NCI-H748 treated with DMSO at 0.1 percent for 48 hours (cell line): ENCODE measurements at places on chromosomes 1 and 21.

DNA sequence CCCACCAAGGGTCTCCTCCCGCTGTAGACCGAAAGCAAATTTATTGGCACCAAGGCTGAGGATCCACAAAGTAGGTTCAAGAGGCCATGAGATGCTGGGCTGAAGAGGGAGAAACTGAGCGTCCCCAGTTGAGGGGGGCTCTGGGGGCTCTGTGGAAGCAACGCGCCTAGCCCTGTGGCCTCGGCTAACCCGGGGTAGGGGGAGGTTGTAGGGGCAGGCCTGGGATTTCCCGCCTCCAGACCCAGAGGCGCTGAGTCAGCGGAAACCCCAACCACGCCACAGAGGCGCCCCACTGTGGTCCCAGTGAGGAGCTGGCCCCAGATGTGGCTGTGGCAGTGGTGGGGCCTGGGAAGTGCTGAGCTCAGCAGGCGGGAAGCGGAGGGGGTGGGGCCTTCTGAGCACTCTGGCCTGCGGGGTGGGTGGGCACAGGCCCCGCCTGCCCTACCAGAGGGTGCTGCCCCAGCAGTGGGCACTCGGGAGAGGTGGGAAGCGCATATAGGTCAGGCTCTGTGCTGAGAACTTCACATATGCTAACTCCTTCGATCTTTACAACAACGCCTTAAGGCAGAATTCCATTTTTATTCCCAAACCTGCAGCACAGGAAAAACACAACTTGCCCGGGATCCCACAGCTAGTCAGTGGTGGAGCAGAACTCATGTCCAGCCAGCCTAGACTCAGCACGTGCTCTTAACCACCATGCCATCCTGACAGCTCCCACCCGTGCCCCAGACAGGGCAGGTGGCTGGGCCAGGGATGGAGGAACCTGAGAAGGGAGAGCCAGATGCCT, 1.5 kb upstream of the COL16A1 start:
- no peak for DNase-seq

DNA sequence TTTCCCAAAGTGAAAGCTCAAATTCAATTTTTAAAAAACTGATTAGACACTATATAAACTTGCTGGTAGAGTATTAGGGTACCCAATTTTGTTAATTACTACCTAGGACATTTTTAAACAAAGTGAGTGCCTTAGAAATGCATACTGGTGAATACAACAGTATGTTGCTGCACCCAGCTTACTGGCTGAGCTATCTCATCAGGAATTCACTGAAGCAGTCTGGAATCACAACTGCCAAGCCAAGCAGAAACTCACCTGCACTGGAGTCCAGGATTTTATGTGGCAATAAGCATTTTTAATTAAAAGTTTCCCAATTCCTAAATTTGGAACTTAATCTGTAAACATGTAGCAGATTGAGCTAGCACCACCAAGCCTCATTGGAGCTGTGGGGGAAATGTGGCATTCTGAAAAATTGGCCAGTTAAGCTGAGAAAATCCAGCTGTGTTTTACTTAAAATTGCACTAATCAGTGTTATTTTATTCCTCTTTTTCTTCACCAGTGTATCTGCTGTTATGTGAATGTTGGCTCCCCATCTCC, 61.8 kb downstream of the CLEC20A start:
- DNase-seq: no peak

DNA sequence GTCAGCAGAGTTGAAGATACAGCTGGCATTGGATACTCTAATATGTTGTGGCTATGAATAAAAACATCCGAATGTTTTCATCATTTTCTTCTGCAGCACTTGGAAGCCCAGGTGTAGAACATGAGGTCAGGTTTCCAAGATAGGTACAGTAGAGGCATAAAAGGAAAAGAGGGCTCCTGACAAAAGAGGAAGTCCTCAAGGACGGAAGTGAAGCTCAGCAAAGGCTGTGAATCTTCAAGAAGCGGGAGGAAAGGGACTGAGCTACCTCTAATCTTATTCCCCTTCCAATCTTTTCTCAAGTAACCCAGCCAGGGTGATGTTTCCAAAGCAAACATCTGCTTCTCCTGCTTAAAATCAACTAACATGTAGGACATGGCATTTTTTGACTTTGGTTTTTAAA, 4.4 kb upstream of the PIK3C2B start:
- no peak for DNase-seq

GRCh38 chr1:40903106-40903505, 40.9 kb upstream of the CITED4 start:
- DNase-seq: no peak

DNA sequence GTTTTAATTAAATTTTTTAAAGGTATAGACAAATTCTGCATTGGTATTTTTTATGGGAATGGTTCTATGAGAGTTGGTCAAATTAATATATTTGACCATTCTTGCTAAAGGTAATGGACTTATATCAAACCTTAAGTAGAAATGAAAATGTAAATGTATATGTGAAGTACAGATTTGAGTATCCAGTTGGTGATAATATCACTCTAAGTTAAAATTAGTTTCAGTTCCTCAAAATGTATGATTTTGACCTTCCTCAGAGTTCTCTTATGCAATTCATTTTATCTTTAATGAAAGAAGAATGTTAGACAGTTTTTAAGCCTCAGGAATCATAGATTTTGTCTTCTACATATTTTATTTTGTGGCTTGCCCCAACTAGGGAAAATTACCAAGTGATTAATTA, 1291.5 kb upstream of the B3GALT2 start:
- DNase-seq: no peak

DNA sequence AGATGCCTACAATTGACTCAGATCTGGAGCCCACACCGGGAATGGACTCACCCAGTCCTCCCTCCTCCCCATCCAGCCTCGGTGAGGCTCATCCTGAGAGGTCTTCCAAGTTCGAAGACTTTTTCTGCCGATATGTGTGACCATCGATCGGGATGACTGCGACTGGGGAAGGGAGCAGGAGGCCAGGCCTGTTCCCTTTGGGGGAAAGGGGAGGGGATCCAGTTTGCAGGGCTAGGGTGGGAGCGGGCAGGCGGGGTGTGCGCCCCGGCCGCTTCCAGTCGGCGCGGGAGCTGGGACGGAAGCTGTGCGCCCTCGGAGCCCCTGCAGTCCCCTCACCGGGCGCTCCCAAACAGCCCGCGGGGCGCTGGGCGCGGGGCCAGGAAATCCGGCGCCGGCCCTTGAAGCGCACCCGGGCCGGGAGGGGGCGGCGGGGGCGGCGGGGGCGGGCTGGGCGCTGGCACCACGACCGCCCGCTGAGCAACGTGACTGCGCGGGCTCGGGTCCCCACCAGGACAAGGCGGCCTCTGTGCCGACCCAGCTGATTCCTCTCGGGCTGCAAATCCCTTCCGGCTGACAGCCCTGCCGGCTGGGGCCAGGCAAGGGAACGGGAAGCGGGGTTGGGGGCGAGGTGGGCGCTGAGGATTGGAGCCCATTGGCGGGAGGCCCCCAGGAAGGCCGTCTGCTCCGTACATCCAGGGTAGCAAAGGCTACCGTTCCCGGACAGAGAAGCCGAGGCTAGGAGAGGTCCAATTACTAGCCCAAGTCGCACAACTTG, 103.9 kb downstream of the EBNA1BP2 start:
- no peak for DNase-seq

DNA sequence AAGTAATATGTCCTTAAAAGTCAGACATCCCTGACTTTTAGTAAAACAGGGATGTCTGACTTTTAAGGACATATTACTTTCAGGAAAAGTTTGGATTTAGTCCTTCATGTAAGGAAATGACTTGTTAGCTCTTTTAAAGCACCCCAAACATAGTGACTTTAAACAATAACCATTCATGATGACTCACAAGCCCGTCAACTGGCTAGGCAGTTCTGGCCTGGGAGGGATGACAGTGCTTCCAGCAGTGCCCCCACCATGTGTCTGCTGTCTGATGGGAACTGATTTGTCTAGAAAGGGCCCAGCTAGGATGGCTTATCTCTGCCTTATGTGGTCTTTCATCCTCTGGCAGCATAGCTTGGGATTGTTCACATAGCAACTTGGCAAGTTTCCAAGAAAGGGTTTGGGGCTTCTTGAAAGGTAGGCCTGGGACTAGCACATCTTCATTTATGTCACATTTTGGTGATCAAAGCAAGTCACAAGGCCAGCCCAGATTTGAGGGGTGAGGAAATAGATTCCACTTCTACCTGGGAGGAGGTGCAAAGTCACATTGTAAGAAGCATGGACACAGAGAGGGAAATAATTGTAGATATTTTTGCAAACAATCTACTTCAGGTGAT, 143.5 kb downstream of the C1orf94 start:
- DNase-seq: no peak

GRCh38 chr1:54252371-54252936, 52.5 kb downstream of the MRPL37 start:
- DNase-seq: no peak

DNA sequence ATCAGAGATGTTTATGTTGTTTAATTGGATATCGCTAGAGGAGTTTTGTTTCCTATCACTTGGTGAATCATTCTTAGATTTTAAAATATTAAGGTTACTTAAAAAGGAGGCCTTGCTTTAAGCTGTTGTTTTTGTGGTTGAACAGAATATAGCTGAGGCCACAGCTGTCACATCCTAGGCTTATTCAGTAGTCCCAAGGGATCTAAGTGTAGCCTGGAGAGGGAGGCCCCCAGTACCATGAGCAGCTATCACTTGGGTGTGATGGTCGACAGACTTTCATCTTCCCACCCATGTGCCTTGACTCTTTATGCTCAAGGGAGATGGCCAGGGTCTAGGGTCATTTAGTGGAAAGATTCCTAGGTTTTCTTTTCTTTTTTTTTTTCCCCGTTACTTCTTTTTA, 278.7 kb downstream of the HHAT start:
- DNase-seq: no peak

DNA sequence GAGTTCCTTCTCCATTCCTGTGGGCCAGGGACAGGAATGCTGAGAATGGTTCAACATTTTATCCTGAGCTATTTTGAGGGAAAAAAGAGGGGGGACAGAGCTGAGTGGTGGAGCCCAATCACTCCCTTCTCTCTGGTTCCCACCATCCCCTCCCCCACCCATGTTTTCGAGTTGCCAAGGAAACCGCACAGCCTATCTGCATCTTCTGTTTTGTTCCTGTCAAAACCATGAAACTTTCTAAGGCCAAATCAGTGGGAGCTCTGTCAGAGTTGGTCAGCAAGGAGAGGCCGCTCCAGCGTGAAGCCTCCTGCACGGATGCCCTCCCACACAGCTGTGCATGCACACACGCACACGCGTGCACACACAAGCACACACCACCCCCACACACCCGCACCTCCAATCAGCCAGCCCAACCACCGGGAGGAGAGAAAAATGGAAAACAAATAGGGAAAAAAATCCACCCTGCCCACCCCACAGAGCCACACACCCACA, 54.5 kb upstream of the ATP2B4 start:
- DNase-seq: no peak

DNA sequence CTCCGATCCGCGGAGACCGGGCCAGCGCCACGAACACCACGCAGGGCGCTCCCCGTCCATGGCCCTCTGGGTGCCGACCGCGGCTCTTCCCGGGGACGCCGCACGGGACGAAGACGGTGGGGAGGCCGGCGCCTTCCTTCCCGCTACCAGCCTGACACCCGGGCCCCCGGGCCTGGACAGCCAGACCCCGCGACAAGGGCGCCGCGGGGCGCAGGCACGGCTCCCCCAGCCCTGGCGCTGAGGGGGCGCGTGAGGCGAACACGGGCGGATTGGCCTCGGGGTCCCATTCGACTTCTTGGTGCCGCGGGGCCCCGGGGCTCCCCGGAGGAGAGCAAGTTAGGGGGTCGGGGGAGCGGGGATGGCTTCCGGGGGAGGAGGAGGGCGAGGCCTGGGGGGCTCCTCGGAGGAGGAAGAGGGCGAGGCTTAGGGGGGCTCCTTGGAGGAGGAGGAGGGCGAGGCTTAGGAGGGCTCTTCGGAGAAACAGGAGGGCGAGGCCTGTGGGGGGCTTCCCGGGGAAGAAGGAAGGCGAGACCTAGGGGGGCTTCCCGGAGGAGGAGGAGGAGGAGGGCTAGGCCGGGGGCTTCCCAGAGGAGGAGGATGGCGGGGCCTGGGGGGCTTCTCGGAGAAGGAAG, 537 bp upstream of the KLHL17 start:
- DNase-seq: no peak

DNA sequence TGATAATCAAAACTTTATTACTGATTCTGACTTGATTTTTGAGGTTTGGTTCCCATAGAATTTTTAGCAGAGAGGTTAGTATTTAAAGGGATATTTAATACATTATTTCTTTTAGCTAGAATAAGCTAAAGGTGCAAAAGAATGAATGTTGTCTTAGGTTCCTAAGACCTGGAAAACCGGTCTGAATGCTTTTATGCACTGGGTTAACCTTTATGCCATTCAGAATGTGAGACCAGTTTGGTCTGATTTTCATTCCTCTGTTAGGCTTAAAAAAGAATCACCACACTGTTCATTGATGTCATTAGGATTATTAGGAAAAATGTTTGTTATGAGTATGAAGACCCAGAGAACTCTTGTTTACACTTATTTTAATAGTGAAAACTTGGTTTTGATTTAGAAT, 30.1 kb downstream of the RAP1A start:
- DNase-seq: no peak

DNA sequence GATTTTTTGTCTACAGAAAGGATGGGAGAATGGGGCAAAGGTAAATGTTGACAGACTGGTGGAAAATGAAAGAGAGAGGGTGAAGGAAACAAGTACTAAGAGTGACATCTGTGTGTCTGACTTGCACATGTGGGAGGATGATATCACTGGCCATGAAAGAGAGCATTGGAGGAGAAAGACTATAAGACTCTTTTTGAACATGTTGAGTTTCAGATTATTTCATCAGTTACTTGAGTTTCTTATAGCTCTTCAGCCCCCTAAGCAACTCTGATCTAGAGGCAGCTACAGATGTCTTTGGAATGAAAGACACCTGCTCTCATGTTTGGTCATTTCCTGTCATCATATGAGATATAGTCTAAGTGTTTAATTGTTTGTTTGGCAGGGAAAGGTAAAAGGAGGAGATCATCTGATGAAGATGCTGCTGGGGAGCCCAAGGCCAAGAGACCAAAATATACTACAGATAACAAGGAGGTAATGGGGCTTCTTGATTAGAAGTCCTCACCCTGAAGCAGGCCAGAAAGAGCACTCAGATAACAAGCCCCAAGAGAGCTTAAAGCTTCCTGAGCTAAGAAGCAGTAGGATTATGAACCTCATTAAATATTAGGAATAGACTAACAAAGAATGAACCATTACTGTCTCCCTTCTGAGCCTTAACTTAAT, 4.5 kb downstream of the POLR3C start:
- DNase-seq: no peak

DNA sequence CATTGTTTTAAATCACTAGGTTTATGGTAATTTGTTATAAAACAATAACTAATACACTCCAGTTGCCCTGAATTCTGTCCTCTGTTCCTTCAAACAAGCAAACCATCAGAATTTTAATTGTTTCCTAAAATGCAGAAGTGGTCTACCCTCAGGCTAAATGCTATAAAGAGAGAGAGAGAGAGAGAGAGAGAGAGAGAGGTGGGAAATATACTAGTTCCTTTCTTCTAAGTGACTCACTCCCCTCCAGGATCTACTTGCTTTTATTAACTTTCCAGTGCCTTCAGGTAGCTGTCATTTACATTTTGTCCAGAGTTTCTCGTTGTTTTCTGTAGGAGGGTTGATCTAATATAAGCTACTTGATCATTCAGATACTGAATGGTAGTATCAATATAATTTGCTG, 26.4 kb downstream of the LRRC53 start:
- DNase-seq: no peak

GRCh38 chr1:187092104-187092503, 263.4 kb downstream of the PLA2G4A start:
- DNase-seq: no peak

GRCh38 chr1:40305451-40305850, 11.6 kb downstream of the COL9A2 start:
- DNase-seq: no peak

- DNase-seq: no peak
These were observed 20.5 kb upstream of the ACTL8 start for GRCh38 chr1:17734609-17735008.
